Body of pancreas (tissue), 4 donors: ENCODE measurements at places on chromosomes 16 and 17. TPM values are rescaled to one million over a fixed set of nuclear protein-coding genes. Genes with fewer than 3 reads are reported as not detected.
A peak's percentile ranks its signal among the peaks of the same experiment; 100 is the strongest.

- no peaks in the 10 kb centered on the region for H3K36me3 ChIP-seq
- no peak overlapping the region for H3K27ac ChIP-seq
- H3K27me3 ChIP-seq: no peaks in the 10 kb centered on the region
- H3K4me1 ChIP-seq: peaks cover 66% of the 10 kb centered on the region
Measured at GRCh38 chr17:17540278-17540906, 44.2 kb upstream of the RASD1 start.

DNA sequence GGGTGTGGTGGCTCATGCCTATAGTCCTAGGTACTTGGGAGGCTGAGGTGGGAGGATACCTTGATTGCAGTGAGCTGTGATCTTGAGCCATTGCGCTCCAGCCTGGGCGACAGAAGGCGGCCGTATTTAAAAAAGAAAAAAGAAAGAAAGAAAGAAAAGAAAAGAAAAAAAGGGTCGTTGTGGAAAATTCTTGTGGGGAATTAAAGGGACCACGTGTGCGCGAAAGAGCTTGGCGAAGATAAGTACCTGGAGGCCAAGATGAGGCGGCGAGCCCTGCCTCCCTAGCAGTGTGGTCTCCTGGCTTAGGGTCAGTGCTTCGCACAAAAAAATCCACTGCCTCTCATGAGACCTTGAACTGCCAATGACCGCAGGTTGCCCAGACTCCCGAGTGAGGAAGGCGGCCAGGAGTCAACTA, 728 bp upstream of the NMT1 start:
- H3K36me3 ChIP-seq: no peaks in the 10 kb centered on the region
- peak overlapping the region; percentile 89 for H3K4me3 ChIP-seq
- no peaks in the 10 kb centered on the region for H3K27me3 ChIP-seq
- DNase-seq: no peak
- H3K27ac ChIP-seq: peak overlapping the region; percentile 88

- DNase-seq: peak; percentile 93
- peaks cover 2% of the 10 kb centered on the region for H3K36me3 ChIP-seq
- no peaks in the 10 kb centered on the region for H3K27me3 ChIP-seq
- peaks cover 39% of the 10 kb centered on the region for H3K4me1 ChIP-seq
- peak within 1 kb of the TSS; percentile 97 for H3K27ac ChIP-seq
- H3K4me3 ChIP-seq: peak within 1 kb of the TSS; percentile 79
Measured at GRCh38 chr16:30534368-30535105, at the start of gene ZNF747. Gene ZNF747 (minus strand): TSS chr16:30534858. CDS start chr16:30534679, 179 bp downstream.

GRCh38 chr16:58847902-58848661, 114.0 kb upstream of the GOT2 start:
- H3K27me3 ChIP-seq: no peaks in the 10 kb centered on the region
- H3K27ac ChIP-seq: no peak overlapping the region

DNA sequence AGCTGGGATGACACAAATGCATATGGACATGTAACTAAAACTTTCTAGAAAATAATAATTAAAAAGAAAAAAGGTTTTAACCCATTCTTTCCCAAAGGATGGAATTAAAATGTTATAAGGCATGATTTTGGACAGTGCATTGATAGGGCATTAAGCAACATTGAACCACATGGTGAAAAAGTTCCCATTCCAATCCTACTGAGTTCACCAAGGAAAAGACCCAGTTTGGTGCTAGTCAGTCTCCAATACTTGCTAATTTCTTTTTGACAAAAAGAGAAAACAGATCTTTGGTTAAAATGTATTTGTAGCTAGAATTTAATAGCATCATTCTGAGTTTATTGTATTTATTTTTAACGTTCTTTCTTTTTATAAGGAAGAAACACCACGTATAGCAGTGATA, 28.1 kb downstream of the EMP2 start:
- no peaks in the 10 kb centered on the region for H3K36me3 ChIP-seq
- H3K4me3 ChIP-seq: no peak overlapping the region
- no peaks in the 10 kb centered on the region for H3K4me1 ChIP-seq
- no peak overlapping the region for H3K27ac ChIP-seq
- DNase-seq: no peak

BFAR gene
- 38.2 TPM for total RNA-seq

FNDC8 gene
- total RNA-seq: not detected

NT5C gene
- 69.9 TPM for total RNA-seq

CMTM2 gene
- not detected for total RNA-seq

SSTR5 gene
- 2.3 TPM for total RNA-seq

CCL15 gene
- total RNA-seq: 1.0 TPM
